ENCODE measurements at places on chromosomes 7 and 10. TPM values are rescaled to one million over a fixed set of nuclear protein-coding genes. Genes with fewer than 3 reads are reported as not detected.

GRCh38 chr7:99375070-99375807 is 709 bp downstream of the ARPC1B start:
- peak; percentile 38 for DNase-seq

NRF1 gene
- 16.0 TPM for total RNA-seq

ZNF117 gene
- total RNA-seq = 72.7 TPM

PVRIG gene
- not detected for total RNA-seq

All from skin of body (tissue), 3 donors.